Activated naive CD8-positive, alpha-beta T cell treated with anti-CD3 and anti-CD28 coated beads for 36 hours (primary cell): ENCODE measurements at places on chromosomes 3 and 15.

DNA sequence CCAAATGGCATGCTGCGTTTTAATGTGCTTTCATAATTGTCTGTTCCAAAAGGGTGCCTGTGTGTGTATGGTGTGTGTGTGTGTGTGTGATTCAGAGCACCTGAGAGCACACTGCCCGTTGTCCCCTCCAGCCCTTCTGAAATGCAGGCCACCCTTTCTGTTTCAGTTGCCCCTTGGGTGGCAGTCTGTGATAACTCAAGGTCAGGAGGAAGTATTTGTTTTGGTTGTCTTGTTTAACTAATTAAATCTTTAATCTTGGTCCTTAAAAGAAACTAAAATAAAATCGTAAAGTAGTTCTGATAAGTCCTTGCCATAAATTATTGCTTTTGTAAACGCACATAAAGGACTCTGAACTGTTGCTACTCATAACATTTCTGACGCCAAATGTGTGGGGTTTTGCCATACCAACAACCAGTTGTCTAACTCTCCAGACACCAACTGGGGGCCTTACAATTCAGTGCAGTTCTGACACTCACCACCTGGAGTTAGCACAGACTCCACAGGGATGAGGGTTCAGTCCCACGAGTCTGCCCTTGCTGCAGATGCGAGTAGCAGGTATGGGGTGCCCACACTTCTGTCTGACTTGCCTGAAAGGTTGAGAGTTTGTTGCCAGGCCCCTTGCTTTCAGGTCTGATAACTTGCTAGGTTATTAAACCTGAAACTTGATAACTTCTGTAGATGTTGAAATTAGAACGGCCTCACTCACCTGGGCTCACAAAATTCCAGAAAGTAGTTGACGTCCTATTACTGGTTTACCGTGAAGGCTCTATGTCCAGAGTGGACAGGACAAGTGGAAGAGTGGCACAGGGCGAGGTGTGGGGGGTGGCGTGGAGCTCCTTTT lies 157.3 kb downstream of the IGF1R start:
- DNase-seq = no peak

GRCh38 chr15:49154359-49154758 lies 1.0 kb downstream of the COPS2 start:
- no peak for DNase-seq

DNA sequence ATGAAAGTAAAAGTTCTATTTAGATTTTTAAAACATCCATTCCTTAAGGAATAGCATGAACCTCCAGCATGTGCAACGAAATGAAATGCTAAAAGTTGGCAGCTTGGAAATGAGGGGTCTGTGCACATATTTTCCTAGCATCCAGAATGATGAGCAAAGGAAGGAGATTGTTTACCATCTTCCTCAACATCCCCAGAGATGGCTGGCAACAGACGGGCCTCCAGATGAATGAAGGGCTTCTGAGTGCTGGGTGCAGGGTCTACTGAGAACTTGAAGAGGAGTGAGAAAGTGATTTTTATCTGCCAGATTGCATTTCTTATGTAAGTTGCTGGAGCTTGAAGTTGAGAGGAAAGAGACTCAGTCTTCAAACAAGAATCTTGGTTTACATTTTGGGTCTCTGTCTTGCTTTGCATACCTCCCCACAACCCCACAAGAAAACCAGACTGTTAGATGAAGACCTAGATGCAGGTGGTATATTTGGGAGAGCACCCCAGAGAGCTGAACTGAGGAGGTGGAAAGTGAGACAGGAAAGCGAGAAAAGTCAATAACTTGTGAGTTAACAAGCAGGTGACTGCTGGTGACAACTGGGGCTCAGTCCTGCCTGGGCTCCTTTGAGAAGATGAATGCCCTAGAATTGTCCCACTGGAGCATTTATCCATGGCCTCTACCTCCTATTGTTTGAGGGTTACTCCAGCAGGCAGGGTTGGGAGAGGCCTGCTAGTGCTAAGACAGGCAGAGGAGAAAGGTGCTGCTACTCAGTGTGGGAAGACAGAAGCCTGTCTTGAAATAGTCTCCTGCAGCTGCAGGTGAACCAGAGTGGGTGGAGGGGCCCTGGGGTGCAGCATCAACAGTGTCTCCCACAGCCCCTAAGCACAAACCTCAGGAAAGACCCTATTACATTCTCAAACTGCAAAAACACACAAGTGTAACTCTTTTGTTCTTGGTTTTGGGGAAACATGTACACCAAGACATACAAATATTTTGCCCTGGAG lies 10.5 kb upstream of the CCK start:
- DNase-seq = no peak

GRCh38 chr3:181358562-181358961 lies 353.2 kb upstream of the SOX2 start:
- no peak for DNase-seq

- DNase-seq = no peak
Observed at GRCh38 chr3:190172751-190173150, 52.1 kb upstream of the P3H2 start.

- DNase-seq = no peak
Observed at GRCh38 chr3:27559835-27560234, 75.7 kb upstream of the SLC4A7 start.

- DNase-seq = no peak
Observed at GRCh38 chr3:125331243-125331642, 43.9 kb downstream of the ZNF148 start.

DNA sequence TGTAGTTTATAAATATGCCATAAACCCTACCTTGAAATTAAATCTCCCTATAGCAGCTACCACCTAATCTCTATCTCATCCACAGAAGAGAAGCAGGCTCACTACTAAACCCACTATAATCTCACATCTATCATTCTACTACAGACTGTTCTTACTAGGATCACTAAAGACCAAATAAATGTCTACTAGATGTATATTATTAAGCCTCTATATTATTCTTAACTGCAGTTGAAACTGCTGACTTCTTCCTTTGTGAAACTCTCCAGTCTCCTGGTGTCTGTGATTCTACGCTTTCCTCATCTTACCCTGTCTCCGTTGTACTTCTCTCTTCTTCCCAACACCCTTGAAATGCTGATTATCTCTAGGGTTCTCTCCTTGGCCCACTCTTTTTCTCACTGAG lies 1154.0 kb downstream of the IGSF11 start:
- no peak for DNase-seq

GRCh38 chr15:79700951-79701480 lies 195.8 kb downstream of the MTHFS start:
- no peak for DNase-seq

GRCh38 chr15:40660686-40661085 lies 34.3 kb upstream of the RAD51 start:
- DNase-seq = no peak

DNA sequence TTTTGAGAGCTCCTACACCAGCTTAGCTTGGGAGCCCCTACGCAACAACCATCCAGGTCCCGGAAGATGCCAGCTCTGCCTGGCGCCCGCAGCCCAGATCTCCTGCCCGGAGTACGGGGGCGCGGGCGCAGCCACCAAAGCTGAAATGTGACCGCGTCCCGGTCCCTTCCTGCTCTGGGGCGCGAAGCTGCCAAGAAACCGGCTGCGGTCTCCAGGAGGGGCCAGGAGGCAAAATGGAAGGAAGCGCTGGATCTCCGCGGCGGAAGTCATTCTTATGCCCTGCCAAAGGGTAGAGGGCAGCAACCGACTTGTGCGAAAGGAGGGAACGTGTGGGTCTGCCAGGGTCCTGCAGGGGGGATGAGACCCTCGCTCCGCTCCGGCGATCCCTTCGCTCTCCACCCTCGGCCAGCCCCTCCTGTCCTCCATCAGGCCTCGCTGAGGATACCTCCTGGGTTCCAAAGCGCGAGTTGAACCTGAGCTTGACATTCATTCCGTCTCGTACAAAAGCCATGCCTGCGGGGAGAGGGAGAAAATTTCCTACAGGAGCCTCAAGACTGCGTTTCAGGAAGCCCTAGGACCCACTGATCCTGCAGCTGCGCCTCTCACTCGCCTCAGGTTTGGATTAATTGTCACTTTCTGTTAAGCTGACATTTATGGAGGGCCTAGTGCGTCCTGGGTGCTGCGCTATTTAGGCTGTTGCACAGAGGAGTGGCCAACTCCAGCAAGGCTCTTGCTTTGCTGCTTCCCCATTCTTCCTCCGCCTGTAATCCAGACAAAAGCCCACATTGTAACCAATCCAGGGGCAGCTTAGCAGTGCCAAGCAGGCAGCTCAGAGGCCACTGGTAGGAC lies 98.3 kb upstream of the VGLL3 start:
- DNase-seq = peak; percentile 12

DNA sequence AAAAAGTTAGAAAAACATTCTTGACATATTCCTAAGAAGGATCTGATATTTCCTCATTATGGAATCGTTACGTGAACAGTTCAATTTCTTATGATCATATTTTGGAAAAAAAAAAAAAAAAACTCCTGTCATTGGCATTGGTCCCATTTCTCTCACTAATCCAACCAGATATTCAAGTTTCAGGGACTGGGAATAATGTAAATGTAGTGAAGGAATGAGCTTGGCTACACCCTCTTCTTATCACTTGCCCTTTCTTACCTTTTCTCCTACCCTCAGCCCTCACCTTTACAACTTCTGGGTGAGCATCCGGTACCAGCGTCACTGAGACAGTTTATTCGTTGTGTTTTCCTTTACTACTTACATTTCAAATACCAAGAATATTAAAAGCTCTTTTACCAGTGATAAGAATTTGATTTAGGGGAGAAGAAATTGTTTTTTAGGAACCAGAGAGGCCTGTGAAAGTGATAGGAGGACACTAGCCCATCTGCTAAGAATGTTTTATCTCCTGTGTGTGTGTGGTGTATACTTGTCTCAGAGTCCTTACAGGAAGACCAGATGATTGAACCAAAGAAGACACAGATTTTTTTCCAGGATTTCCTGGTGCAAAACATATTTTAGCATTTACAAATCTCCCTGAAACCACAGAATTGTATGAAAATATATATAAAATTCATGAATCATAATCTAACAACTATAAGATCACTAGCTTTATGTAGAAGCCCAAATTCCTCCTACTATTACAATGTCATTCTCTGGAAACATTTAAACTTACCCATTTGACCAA lies 946.7 kb downstream of the ZPLD1 start:
- DNase-seq = no peak
